ENCODE measurements at places on chromosomes 12 and 14. TPM values are rescaled to one million over a fixed set of nuclear protein-coding genes. Genes with fewer than 3 reads are reported as not detected.

- DNase-seq = peak; percentile 20
- no peaks in the 10 kb centered on the region for H3K36me3 ChIP-seq
- no peaks in the 10 kb centered on the region for H3K4me1 ChIP-seq
- no peak overlapping the region for H3K4me3 ChIP-seq
- no peak overlapping the region for H3K27ac ChIP-seq
These were observed 122.2 kb upstream of the RTL1 start for GRCh38 chr14:101025696-101026095.

GRCh38 chr12:89731089-89731488 is 22.5 kb upstream of the ATP2B1 start:
- H3K4me1 ChIP-seq = no peaks in the 10 kb centered on the region
- no peak overlapping the region for H3K27ac ChIP-seq
- H3K36me3 ChIP-seq = no peaks in the 10 kb centered on the region

DNA sequence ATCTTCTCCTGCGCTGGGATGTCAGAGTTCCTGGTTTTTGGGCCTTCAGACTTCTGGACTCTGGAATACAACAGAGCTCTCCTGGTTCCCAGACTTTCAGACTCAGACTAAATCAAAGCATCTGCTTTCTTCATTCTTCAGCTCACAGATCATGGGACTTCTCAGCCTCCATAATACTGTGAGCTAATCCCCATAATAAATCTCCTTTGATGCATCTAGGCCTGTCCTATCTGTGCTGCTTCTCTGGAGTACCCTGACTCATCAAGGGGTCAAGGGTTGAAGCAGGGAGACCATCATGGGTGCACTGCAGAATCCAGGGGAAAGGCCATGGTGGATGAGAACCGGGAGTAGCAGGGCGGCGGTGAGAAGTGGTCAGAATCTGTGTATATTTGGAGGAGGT is 1094.1 kb upstream of the TMEM132C start:
- H3K27ac ChIP-seq = no peak overlapping the region
- H3K4me1 ChIP-seq = no peaks in the 10 kb centered on the region
- DNase-seq = no peak
- no peak overlapping the region for H3K4me3 ChIP-seq

DNA sequence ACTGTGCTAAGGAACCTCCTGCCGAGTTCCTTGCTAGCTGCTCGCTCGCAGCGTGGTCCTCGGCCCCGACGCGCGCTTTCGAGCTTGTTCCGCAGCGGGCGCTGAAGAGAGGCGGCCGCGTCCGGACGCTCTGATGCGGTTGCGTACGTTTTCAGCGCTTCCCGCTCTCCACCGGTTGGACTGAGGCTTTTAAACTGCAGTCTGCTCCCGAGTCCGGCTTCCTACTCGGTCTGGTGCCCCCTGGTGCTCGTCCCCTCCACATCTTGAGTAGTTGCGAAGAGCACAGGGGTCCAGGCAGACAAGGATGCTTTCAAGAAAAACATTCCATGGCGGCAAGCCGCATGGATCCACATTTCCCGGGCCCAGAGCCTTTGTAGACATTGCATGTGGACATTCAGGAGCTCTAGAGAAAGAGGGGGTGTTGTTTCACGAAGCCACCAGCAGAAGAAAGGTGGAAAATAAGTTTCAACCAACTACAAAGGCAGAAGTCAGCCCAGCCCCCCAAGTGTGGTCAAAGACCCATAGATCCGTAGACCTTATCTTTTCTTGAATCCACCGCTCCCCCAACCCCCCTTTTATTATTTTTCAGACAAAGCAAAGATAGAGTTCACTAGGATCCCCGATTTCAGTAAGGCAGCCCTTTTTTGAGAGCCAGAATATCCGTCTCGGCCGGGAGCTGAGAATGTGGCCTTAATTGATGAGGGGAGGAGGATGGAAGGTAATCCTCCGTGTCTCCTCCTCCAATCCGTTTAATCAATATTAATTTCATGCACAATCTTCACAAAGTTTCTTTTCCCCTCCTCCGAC is 984 bp upstream of the WNK1 start:
- peak overlapping the region; percentile 81 for H3K4me3 ChIP-seq
- H3K27ac ChIP-seq = peak overlapping the region; percentile 60
- H3K36me3 ChIP-seq = no peaks in the 10 kb centered on the region
- H3K27me3 ChIP-seq = no peaks in the 10 kb centered on the region

DNA sequence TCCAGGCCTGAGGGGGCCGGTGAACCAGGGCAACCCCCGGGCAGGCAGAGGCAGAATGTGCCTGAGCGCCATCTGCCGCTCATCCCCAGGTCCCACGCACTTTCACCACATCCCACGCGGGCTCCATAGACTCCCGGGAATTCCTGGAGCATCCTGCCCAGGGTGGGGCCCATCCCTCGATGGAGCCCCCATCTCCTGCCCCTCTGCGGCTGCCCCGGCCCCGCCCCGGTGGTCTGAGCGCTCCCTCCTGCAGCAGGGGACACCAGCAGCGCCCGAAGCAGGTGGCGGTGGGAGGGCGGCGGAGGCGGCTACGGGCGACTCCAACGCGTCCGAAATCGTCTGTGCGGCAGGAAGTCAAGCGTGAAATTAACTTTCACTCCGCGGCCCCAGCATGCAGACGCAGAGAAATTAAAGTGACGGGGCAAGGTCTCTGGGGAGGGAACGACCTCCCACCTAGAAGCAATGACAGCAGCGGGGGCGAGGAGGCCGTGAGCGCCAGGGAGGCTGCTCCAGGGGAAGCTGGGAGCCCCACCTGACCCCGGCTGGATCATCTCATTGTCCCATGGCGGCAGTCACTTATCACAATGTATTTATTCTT is 122.2 kb downstream of the NCOR2 start:
- no peaks in the 10 kb centered on the region for H3K27me3 ChIP-seq
- H3K27ac ChIP-seq = no peak overlapping the region
- peak; percentile 10 for DNase-seq
- no peaks in the 10 kb centered on the region for H3K4me1 ChIP-seq
- H3K36me3 ChIP-seq = no peaks in the 10 kb centered on the region
- H3K4me3 ChIP-seq = no peak overlapping the region

- H3K27ac ChIP-seq = peak overlapping the region; percentile 25
- H3K4me1 ChIP-seq = no peaks in the 10 kb centered on the region
- H3K27me3 ChIP-seq = no peaks in the 10 kb centered on the region
- no peak for DNase-seq
These were observed 1.3 kb downstream of the GPR65 start for GRCh38 chr14:88005978-88006851.

DNA sequence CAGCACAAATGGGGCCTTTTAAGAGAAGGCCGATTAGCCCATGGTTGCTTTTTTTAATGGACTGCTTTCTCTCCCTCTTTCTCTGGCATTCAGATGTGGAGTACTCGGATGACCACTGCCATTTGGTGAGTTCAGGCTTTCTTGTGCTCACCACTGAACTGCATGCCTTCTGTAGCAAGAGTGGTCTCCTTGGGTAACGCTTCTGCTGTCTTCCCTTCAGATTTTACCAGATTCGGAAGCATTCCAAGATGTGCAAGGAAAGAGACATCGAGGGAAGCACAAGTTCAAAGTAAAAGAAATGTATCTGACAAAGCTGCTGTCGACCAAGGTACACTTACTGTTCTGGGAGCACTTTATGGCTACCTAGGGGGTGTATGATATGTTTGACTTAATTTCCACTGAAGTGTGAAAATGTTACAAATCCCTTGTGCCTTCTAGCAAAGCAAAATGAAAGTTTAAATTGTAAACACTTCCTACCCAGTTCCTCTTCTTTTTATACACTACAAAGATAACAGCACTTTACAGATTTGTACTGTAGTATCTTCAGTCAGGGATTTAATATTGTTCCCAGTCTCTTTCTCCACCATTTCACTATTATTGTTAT is 148.8 kb downstream of the PLXNC1 start:
- H3K36me3 ChIP-seq = no peaks in the 10 kb centered on the region
- H3K27ac ChIP-seq = no peak overlapping the region
- no peak overlapping the region for H3K4me3 ChIP-seq
- H3K4me1 ChIP-seq = no peaks in the 10 kb centered on the region
- H3K27me3 ChIP-seq = no peaks in the 10 kb centered on the region

- H3K27ac ChIP-seq = no peak overlapping the region
- H3K4me1 ChIP-seq = no peaks in the 10 kb centered on the region
- DNase-seq = no peak
- H3K27me3 ChIP-seq = no peaks in the 10 kb centered on the region
- no peaks in the 10 kb centered on the region for H3K36me3 ChIP-seq
These were observed 112.6 kb downstream of the CRADD start for GRCh38 chr12:93789767-93790166.

The HRK gene
- not detected for total RNA-seq

DNA sequence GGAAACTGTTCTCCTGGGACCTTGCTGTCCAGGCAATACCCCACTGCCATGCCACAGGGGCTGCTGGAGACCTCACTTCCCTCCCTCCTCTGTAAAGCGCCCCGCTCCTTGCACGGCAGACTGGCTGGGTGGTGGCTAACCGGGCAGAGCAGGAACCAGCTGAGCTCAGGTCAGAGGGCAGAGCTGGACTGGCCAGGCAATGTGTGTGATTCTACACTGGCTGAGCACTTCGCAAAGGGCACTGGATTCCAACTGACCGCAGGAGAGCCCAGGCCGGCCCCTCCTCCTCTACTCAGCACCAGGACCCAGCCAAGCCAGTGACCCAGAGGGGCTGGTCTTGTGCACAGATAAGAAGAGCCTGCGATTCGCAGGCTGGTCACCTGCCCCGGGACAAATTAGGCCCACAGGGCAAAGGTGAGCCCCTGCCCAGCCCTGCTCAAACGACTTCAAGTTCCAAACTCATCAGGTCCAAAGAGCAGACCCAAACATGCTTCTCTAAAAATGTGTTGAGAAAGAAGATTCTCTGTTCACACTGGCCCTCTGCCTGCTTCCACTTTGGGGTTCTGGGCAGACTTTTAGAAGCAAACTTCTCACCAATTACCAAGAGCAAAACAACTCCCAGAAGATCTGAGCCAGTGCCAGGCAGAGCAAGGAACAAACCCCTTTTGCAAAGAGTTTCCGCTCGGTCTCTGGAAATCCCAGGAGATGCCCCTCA is 54.9 kb upstream of the DIO3 start:
- H3K36me3 ChIP-seq = no peaks in the 10 kb centered on the region
- H3K27me3 ChIP-seq = no peaks in the 10 kb centered on the region
- H3K4me1 ChIP-seq = no peaks in the 10 kb centered on the region
- H3K4me3 ChIP-seq = no peak overlapping the region
- DNase-seq = peak; percentile 51

The TMEM63C gene
- total RNA-seq = 0.12 TPM

- H3K27me3 ChIP-seq = no peaks in the 10 kb centered on the region
- H3K36me3 ChIP-seq = no peaks in the 10 kb centered on the region
- H3K27ac ChIP-seq = peak overlapping the region; percentile 12
These were observed 92.8 kb downstream of the SCN8A start for GRCh38 chr12:51683763-51684357.

DNA sequence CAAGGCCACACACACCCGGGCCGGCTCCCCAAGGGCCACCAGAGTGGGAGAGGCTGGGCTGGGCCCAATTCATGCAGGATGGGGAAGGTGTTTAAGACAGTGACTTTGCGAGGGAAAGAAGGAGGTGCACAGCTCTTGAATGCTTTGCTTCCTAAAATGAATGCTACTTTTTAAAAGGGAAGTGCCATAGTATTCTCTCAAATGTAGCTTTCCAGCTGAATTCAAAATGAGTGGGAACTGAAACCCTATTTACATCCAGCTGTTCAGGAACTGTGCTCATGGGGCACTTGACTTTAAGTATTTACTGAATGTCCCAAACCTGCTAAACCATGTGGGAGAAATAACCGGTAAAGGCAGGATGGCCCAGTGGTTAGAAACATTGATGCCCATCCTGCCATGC is 7.6 kb downstream of the ITPK1 start:
- DNase-seq = no peak
- H3K4me1 ChIP-seq = peaks cover 51% of the 10 kb centered on the region
- H3K36me3 ChIP-seq = no peaks in the 10 kb centered on the region
- no peaks in the 10 kb centered on the region for H3K27me3 ChIP-seq

GRCh38 chr14:32561520-32561919 is 232.4 kb downstream of the AKAP6 start:
- no peaks in the 10 kb centered on the region for H3K27me3 ChIP-seq
- no peaks in the 10 kb centered on the region for H3K36me3 ChIP-seq
- H3K4me1 ChIP-seq = no peaks in the 10 kb centered on the region
- no peak for DNase-seq
